ENCODE measurements at places on chromosomes 16 and 17.
A peak's percentile ranks its signal among the peaks of the same experiment; 100 is the strongest.

DNA sequence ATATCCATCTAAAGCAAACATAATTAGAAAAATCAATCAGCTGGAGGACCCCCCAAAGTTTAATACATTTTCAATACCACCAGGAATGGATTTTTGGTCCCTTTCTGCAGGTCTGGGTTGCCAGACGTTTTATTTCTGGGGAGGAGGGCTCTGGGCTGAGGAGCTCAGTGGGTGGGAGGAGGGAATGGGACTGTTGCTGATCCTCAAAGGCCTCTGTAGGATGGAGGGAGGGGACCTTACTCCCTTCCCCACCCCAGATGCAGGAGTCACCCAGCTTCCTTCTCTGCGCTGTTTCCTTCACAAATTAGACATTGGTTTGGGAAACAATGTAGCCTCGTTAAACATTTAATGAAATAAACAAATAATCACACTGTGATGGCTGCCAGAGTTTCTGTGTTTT, 6.6 kb downstream of the RND2 start:
- H3K36me3 ChIP-seq, result no peaks in the 10 kb centered on the region
- no peak overlapping the region for H3K27ac ChIP-seq
- peaks cover 3% of the 10 kb centered on the region for H3K27me3 ChIP-seq
- no peak for DNase-seq
- no peak overlapping the region for H3K4me3 ChIP-seq

DNA sequence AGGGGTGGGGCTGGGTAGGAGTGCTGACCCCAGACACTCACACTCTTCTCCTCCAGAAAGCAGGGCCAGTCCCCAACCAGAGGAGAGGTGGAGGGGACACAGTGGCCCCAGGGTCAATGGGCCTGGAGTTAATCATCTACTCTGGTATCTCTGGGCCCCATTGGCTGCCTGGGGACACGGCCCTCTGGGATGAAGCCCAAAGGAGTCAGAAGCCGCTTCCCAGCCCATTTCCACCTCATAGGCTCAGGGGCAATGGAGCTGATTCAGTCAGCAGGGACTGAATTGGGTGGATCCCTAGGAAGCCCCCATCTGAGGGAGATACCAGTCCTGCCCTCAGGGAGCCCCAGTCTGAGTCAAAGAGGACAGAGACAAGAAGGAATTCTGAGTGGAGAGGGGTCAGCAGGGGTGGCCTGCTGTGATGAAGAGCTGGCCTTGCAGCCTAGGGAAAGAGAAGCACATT, 2.9 kb upstream of the NAGS start:
- H3K36me3 ChIP-seq, result no peaks in the 10 kb centered on the region
- no peak for DNase-seq
- no peak overlapping the region for H3K27ac ChIP-seq

DNA sequence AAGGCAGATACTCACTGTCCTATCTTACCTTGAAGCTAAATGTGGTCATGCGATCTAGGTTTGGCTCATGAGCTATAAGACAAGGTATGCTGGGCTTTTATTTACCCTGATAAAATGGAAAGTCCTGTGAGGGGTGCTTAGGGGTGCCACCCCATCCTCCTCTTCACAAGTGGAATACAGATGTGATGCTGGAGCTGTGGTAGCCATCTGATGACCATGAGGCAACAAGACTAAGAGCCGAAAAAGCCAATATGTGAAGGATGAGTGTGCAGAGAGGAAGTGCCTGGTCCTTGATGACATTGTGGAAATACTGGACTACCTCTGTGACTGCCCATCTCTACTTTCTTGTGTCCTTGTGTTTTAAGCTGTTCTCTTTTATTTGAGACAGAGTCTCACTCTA, 58.1 kb upstream of the TMC5 start:
- DNase-seq, result no peak
- H3K4me3 ChIP-seq, result no peak overlapping the region
- H3K36me3 ChIP-seq, result no peaks in the 10 kb centered on the region
- no peak overlapping the region for H3K27ac ChIP-seq
- H3K4me1 ChIP-seq, result no peaks in the 10 kb centered on the region

- H3K27me3 ChIP-seq, result peaks cover 7% of the 10 kb centered on the region
- H3K4me1 ChIP-seq, result peaks cover 8% of the 10 kb centered on the region
- H3K27ac ChIP-seq, result no peak overlapping the region
- no peaks in the 10 kb centered on the region for H3K36me3 ChIP-seq
- DNase-seq, result no peak
Measured at GRCh38 chr17:51666971-51667705, 406.8 kb downstream of the UTP18 start.

GRCh38 chr17:30796016-30796415, 28.5 kb downstream of the CRLF3 start:
- DNase-seq, result no peak
- no peak overlapping the region for H3K4me3 ChIP-seq

DNA sequence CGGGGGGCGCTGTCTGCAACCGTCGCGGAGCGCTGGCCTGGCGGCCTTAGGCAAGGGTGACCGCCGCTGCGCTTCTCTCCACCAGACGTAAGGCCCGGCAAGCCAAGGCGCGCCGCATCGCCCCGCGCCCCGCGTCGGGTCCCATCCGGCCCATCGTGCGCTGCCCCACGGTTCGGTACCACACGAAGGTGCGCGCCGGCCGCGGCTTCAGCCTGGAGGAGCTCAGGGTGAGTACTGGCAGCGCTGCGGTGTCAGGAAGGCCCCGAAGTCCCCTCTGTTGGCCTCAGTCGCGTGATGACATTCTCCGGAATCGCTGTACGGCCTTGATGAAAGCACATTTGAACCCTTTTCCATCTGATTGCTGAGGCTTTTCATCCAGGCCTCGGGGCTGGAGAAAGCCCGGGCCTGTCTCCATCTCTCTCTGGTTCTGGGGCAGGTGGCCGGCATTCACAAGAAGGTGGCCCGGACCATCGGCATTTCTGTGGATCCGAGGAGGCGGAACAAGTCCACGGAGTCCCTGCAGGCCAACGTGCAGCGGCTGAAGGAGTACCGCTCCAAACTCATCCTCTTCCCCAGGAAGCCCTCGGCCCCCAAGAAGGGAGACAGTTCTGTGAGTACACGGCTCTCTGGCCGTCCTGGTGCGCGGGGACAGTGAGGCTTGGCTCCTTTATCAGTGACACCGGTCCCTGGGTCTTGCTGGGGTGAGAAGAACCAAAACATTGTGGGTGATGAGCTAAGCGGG, 831 bp downstream of the RPL13 start:
- H3K36me3 ChIP-seq, result peaks cover 46% of the 10 kb centered on the region
- DNase-seq, result no peak
- H3K4me3 ChIP-seq, result peak overlapping the region; percentile 90
- peak overlapping the region; percentile 84 for H3K27ac ChIP-seq
- no peaks in the 10 kb centered on the region for H3K27me3 ChIP-seq

- H3K4me3 ChIP-seq, result no peak overlapping the region
- no peak for DNase-seq
- H3K27me3 ChIP-seq, result no peaks in the 10 kb centered on the region
- H3K36me3 ChIP-seq, result no peaks in the 10 kb centered on the region
Measured at GRCh38 chr17:14856176-14856575, 408.9 kb downstream of the PMP22 start.

DNA sequence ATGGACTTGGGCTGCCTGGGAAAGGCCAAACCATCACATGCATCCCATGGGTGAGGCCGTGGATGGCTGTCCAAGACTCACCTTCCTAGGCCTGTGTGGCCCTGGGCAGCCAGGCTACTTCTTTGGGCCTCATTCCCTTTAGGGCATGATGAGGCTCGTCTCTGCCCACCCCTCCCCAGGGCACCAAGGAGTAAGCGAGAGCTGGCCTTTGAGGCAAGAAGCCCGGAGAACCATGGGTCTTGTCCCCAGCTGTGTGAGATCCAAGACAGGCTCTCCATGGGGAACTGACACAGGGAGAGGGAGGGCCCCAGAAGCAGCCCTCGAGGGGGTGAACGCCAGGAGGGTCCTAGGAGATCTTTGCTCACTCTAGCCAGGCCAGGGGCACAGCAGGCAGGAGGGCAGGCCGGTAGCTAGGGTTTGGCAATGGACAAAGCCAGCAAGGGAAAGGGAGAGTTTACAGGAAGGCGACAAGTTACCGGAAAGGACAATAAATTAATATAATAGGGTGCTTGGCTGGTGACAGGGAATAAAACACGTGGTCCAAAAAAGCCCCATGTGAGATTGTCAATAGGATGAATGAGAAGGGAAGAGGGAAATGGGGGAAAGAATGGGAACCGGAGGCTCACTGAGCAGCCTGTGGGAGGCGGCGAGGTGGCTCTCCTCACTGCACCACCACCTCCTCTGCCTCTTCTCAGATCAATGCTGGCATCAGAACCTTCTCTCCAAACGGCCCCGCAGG, 119.1 kb downstream of the SDK2 start:
- no peaks in the 10 kb centered on the region for H3K4me1 ChIP-seq
- no peaks in the 10 kb centered on the region for H3K27me3 ChIP-seq
- H3K4me3 ChIP-seq, result no peak overlapping the region

DNA sequence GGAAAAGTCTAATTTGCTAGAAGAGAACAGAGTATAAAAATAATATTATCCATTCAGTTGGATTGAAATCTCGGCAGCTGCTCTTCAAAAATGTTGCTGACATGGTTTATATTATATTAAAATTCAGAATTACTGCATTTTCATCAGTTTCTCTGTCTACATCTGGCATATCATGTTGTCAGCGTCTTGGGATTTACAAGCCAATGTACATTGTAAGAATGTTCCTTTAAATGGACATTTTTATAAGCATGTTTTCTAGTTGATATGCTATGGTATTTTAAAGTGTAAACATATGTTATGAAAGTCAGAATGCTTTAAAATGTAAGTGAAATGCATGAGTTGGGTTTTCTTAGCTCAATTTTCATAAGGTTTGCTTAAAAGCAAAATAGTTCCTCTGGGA, 528.1 kb upstream of the CDH8 start:
- DNase-seq, result no peak
- H3K27ac ChIP-seq, result no peak overlapping the region
- H3K27me3 ChIP-seq, result no peaks in the 10 kb centered on the region
- no peaks in the 10 kb centered on the region for H3K36me3 ChIP-seq

DNA sequence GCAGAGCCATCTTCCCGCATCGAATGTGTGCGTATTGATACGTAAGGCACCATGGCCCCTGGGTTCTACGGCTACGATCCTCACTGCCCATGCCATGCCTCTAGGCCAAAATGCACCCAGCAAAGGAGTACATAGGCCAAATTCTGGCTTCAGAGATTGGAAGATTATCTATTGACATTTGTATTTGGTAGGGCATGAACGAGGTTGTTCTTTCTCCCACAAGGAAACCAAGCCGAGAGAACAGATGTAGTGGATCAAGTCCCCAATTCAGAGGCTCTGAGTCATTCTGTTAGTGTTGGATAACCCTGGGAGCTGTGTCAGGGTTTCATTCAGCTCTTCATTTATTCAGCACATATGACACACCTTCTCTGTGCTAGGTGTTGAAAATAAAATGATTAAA, 36.5 kb downstream of the HOXB1 start:
- no peak overlapping the region for H3K27ac ChIP-seq
- H3K4me1 ChIP-seq, result peaks cover 35% of the 10 kb centered on the region
- H3K27me3 ChIP-seq, result peaks cover 26% of the 10 kb centered on the region
- H3K36me3 ChIP-seq, result no peaks in the 10 kb centered on the region

- DNase-seq, result no peak
- no peaks in the 10 kb centered on the region for H3K4me1 ChIP-seq
- no peaks in the 10 kb centered on the region for H3K36me3 ChIP-seq
- H3K27ac ChIP-seq, result no peak overlapping the region
Measured at GRCh38 chr16:59039066-59039720, 305.1 kb upstream of the GOT2 start.

DNA sequence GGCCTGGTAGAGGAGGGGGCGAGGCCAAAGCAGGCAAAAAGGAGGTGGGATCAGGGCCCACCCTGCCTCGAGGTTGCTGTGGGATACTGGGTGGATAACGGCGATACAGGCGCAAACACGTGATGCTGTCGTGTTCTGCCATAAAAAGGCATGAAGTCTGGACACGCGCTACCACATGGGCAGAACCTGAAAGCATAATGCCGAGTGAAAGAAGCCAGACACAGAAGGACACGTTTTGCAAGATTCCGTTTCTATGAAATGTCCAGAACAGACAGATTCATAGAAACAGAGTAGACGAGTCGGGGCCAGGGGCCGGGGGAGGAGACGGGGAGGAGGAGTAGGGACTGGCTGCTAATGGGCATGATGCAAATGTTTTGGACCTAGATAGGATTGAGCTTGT, 43.5 kb downstream of the ZDHHC7 start:
- no peaks in the 10 kb centered on the region for H3K36me3 ChIP-seq
- H3K27ac ChIP-seq, result no peak overlapping the region
- no peak for DNase-seq
- peaks cover 5% of the 10 kb centered on the region for H3K27me3 ChIP-seq
- no peak overlapping the region for H3K4me3 ChIP-seq
- peaks cover 4% of the 10 kb centered on the region for H3K4me1 ChIP-seq

Measured in activated CD4-positive, alpha-beta memory T cell treated with anti-CD3 and anti-CD28 coated beads, Interleukin-2, amount 10 ng/mL, durations not matched to agents 7 days and 5 days (primary cell).